Urinary bladder (tissue), 4 donors: ENCODE measurements at places on chromosomes 5 and 9. TPM values are rescaled to one million over a fixed set of nuclear protein-coding genes. Genes with fewer than 3 reads are reported as not detected.

DNA sequence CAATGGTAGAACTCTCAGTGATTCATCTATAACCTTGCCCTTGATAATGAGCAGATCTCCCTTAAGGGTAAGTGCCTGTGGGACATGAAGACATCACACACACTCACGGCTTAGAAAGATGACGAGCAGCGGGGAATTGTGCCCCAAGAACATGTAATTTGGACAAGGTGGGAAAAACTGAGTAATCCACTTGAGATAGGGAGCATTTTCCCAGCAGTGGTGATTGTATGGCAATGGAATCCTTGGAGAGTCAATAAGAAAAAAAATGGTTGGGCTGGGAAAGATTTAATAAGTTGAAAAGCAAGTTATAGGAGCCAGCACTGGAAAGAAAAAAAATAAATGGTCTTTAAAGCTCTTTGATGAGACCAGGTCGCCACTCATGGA is 193.1 kb downstream of the GLIS3 start:
- no peak for DNase-seq

DNA sequence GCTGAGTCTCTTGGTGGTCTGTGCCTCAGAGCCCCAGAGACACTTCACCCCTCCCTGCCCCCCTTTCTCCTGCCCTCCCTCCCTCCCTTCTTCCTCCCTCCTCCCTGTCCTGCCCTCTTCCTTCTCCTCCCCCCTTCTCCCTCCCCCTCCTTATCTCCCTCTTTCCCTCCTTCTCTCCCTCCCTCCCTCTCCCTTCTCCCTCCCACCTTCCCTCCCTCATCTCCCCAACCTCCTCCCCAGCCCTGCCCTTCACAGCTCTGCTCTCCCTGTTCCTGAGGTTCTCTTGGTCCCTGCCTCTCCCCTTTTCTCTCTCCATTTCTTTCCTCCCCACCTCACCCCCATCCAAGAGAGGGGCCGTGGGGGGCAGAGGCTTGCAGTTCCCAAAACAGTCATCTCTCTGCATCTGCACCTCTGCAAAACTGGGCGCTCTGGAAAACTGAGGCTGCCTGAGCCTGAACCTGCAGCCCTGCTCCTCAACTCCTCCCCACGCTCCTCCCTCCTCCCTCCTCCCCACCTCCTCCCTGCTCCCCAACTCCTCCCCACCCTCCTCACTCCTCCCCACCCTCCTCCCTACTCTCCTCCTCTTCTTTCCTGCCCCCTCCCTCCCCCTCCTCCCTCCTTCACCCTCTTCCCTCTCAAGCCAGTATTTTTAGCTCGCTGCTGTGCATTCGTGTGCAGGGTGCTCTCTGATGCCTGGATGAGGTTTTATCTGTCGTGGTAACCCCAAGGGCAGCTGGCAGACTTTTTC is 219.1 kb downstream of the C9orf50 start:
- no peak for DNase-seq

- DNase-seq: no peak
Observed at GRCh38 chr5:82387001-82387818, 109.1 kb upstream of the RPS23 start.

DNA sequence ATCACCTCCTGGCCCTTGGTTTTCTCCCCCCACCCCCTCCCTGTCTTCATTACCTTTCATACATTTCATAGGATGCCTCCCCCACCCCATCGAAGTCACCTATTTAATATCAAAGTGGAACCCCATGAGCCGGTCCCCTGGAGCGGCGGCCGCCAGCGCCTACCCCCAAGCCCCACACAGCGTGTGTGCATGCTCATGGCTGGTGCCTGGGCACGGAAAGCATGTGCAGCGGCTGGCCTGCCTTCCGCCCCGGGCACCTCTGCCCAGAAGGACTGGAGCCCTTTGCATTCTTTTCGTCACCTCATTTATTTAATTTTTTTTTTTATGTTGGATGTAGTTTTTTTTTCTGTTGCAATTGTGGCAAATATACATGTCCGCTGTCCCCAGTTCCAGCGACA is 116.2 kb downstream of the WNK2 start:
- no peak for DNase-seq

Gene DMGDH
- polyA plus RNA-seq: 1.4 TPM

DNA sequence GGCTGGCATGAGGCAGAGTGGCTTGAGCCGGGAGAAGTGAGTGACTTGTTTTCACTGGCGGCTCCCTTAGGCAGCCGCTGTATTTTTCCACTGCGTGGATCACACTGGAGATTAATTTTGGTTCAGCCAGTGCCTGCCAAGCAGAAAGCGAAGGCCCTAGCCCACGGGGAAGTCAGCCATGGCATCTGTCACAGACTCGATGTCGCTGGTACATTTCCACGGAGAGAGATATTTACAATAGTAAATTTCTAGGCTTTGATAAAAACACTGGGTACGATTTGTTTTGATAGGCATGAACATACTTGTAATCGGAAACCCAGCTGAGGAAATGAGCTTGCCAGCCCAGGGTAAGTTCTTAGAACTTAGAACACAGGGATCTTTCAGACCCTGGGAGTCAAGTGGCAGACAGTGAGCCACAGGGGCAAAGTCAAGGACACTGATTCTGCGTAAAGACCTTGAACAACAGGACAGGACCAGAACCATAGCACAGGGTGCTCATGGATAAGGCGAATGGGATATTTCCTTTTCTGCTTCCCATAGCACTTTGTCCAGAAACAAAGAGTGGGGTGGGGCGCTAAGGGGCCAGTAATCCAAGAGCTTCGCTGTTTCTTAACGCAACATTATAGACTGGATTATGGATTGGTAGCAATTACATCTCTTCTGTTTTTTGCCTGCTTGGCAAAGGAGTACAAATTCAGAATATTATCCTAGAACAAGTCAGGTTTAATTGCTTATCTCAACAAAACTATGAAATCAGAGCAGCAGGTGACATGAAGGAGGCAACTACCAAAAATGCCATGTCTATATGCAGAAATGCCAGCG is 4.5 kb downstream of the DUSP1 start:
- no peak for DNase-seq

DNA sequence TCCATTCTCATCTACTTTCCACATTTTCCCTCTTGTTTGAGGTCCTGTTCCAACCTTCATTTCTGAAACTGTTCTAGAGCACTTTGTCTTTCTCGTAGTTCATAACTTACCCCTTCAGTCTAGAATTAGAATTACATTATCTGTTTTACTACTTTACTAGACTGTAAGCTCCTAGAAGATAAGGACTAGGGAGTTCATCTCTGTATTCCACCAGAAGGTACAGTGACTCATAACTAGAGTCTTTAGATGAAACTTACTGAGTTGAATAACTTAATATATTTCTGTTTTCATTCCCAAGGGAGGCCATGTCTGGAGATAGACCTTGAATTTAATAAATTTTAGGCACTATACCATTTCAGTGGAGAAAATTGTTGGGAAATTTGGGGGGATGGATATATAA is 38.7 kb downstream of the G3BP1 start:
- DNase-seq: no peak

DNA sequence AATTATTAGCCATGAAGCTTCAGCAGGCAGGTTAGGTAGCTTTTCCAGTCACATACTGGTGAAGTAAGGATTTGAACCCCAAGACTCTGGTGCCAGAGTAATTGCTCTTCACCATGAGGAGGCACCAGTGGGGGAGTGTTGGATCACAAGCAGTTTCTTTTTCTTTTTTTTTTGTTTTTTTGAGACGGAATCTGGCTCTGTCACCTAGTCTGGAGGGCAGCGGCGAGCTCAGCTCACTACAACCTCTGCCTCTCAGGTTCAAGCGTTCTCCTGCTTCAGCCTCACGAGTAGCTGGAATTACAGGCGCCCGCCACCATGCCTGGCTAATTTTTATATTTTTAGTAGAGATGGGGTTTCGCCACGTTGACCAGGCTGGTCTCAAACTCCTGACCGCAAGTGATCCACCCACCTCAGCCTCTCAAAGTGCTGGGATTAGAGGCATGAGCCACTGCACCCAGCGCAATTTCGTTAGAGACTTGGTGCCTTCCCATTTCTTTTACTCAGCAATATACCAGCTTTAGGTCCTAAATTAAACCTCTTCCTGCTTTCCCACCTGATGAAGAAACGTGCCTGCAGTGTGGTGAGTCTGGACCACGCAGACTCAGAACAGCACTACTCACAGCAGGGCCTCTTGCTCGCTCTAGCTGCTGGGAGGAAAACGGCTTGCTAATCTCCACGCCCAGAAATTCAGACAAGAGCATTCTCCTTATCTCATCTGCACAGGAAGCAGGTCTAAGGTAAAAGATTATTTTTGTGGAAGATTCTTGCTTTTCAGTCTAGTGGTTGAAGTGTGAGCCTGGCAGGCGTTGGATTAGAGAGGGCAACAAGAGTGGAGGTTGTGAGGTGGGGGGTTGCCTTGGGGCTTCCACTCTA is at the start of gene S100Z:
Gene S100Z (plus strand): TSS at position 596 of the 873 bp plus-strand sequence. CDS start 25,346 bp downstream, outside the sequence.
- DNase-seq: no peak

- no peak for DNase-seq
Observed at GRCh38 chr9:5571629-5572232, 57.2 kb upstream of the RIC1 start.

Gene LCN2
- 23.0 TPM for polyA plus RNA-seq

- no peak for DNase-seq
Observed at GRCh38 chr5:404666-405241, 38.2 kb upstream of the EXOC3 start.

GRCh38 chr5:34749431-34749873 is 89.5 kb upstream of the TTC23L start:
- DNase-seq: no peak

- DNase-seq: no peak
Observed at GRCh38 chr5:94623011-94623410, 4.5 kb downstream of the SLF1 start.

GRCh38 chr5:17839848-17840247 is 205.6 kb downstream of the TAF11L14 start:
- no peak for DNase-seq

Gene GRIA1
- polyA plus RNA-seq: 0.27 TPM
